ENCODE measurements at places on chromosomes 5 and 9.

DNA sequence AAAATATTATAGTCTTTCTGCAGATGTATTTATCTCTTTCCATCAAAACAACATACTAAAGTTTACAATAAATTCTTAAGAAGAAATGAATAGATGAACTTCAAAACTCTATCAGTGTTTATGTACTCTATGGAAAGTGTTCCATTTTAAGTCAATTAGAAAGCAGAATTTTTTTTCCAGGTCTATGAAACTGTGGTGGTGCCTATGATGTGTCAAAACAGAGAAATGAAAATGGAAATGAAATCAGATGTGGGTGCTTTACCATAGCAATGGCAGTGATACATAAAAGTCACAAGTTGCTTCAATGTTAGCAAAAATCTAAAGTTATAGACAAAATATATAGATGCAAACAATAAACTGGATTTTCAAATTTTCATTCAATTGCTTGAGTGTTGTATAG, 97.3 kb downstream of the PTCH1 start:
- no peak for DNase-seq

GRCh38 chr9:13648676-13649075, 369.2 kb upstream of the MPDZ start:
- DNase-seq = no peak

GRCh38 chr5:123451047-123451446, 27.8 kb upstream of the CEP120 start:
- no peak for DNase-seq

DNA sequence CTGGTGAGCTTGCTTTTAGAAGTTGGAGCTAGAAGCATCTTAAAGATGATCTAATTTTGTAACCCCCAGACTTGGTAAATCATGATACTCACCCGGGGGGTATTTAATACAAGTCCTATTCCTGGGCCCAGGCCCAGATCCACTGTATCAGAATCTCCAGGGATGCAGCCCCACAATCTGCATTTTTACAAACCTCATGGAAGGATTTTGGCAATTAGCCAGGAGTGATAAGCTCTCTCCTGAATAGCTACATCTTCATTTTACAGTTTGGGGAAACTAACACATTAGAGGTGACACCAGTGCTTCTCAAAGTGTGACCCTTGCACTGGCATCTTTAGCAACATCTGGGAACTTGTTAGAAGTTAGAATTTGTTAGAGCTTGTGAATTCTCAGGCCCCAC, 31.2 kb upstream of the OTP start:
- DNase-seq = no peak

- no peak for DNase-seq
Observed at GRCh38 chr9:131302244-131303075, 12.9 kb downstream of the PLPP7 start.

DNA sequence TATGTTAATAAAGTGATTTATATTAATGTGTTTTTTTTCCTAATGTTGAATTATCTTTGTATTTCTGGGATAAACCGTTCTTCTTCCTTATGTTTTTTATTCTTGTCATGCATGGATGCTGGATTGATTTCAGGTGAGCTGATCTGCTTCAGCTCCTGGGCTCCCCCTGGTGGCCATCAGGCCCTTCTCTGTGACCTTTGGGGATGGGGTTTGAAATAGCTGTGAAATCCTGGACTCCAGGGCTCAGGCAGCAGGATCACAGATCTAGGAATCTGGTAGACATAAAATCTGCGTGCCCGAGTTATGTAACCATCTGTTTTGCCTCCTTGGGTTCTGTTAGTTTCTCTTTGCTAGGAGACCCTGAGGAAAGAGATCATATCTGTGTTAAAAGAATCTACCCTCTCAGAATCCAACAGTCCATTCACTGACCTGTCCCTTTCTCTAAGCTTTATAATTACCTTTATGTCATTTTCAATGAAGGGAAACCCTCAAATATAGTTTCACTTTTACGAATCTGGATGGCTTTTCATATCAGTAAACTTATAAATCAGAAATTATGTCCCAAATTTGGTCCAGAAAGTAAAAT, 12.2 kb upstream of the OR13J1 start:
- DNase-seq = peak; percentile 72

GRCh38 chr5:128673411-128673957, 135.4 kb upstream of the FBN2 start:
- no peak for DNase-seq

- no peak for DNase-seq
Observed at GRCh38 chr9:14346811-14347405, 33.0 kb upstream of the NFIB start.

GRCh38 chr5:38443390-38443789, 113.1 kb downstream of the LIFR start:
- no peak for DNase-seq

GRCh38 chr5:142984011-142984410, 213.8 kb downstream of the ARHGAP26 start:
- DNase-seq = no peak

DNA sequence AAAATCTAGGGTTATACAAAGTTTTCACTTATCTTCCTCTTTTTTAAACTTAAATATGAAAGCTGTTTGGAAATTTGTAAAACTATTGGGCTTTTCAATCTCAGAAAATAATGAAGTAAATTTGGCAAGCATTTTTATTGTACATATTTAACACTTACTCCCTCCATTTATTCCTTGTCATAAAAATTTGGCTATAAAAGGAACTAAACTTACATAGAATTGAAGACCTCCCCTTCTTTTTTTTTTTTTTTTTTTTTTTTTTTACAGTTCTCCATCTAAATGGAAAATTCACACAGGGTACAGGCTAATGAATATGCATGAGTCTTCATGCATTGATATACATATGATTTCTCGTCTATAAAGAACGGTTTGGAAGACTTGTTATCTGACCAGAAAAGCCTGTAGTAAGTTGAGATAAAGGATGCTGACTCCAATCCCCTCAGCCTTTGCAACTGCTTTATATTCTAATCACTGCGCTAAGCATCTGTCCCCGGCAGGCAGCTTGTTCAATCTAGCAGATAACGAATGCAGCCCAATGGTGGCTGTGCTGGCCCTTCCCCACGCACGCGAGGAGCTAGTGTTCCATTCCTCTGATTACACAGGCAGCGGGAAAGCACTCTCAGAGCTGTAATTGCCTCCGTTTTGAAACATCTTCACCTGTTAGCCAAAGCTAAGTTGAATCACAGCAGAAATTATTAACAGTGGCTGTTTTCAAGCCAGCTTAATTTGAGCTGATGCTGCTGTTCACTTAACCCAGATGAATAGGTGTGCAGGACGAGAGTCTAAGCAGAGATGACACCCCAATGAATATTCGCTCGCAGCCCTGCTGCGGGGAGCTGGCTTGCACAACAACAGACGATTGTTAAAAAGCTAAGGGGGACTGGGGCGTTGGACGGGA, 453.8 kb upstream of the ZNF608 start:
- no peak for DNase-seq

GRCh38 chr9:126671381-126671831, 57.7 kb downstream of the LMX1B start:
- DNase-seq = no peak

DNA sequence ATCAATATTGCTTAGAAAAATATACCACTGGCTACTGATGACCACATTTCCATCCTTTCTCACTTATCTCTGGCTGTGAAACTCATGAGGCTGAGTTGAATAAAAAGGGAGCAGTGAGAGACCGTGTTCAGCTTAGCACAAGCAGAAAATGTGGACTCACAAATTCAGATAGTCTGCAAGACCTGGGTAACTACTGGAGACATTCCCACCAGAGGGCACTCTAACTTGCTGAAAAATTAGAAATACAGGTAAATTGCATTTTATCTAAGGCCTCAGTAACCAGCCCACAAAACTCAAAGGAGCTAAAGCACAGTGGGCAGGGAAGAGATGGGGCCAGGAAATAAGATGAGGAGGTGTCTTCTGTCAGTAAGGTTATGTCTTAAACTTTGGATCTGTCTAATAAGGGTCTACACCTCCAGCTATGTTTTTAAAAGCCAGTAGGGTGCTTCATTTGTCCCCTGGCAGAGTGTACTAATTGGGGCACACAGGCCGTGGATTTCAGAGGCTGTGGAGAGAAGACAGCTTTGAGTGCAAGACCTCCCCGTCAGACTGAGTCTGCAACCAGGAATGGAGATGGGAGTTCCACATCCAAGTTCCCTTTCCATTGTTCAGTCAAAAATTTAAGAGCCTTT, 8.7 kb upstream of the NDUFB6 start:
- DNase-seq = no peak

GRCh38 chr5:15386122-15386521, 113.9 kb upstream of the FBXL7 start:
- DNase-seq = no peak

DNA sequence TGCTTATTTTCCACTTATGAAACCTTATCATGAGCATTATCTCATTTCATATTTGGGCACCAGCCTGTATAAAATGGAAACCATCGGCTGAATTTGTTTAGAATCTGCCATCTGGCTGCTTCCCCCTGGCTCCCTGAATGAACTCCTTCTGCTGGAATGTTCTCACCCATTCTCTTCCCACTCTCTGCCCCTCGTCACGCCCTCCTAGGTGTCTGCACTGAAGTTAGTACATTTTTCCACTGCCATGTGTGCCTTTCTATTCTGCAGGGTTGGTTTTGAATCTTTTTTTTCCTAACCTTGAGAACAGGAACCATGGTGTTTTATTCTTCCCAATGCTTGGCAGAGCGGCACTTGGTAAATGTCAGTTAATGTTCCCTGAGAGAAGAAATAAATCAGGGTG, 359.7 kb downstream of the MLLT3 start:
- DNase-seq = no peak

- no peak for DNase-seq
Observed at GRCh38 chr5:135323227-135323626, 75.8 kb downstream of the MACROH2A1 start.

- DNase-seq = no peak
Observed at GRCh38 chr9:26801772-26802171, 90.8 kb downstream of the CAAP1 start.

GRCh38 chr9:112849363-112849922, 41.2 kb downstream of the SLC46A2 start:
- peak; percentile 5 for DNase-seq

GRCh38 chr5:112183103-112183711, 235.9 kb downstream of the EPB41L4A start:
- DNase-seq = no peak

DNA sequence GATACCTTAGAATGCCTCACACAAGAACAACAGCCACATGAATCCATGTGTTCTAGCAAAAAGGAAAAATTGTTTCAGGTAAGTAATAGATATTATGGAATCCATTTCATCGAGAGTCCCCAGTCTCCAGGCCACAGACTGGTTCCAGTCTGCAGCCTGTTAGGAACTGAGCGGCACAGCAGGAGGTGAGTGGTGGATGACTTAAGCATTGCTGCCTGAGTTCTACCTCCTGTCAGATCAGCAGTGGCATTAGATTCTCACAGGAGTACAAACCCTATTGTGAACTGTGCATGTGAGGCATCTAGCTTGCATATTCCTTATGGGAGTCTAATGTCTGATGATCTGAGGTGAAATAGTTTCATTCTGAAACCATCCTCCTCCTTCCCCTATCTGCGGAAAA, 207.0 kb downstream of the CSNK1G3 start:
- DNase-seq = no peak

GRCh38 chr5:28737222-28737621, 1698.8 kb upstream of the CDH9 start:
- no peak for DNase-seq

DNA sequence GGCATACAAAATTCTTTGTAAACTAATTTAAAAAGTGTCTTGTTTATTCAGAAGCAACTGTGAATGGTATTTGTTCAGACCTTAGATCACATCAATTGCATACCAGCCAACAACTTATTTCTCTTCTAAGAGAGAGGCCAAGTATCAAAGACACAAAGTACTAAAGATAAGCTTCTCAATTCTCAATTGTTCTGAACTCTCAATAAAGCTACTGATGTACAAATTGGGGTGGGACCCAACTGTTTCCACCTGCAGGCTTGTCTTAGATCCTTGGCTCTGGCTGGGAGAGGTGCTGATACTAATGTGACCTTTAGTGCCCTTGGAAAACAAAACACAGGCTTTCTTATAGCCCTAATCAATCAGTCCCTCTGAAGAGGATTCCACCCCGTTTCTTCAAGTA, 22.1 kb downstream of the XRCC4 start:
- no peak for DNase-seq

GRCh38 chr9:80952363-80952922, 736.9 kb downstream of the TLE1 start:
- DNase-seq = no peak

DNA sequence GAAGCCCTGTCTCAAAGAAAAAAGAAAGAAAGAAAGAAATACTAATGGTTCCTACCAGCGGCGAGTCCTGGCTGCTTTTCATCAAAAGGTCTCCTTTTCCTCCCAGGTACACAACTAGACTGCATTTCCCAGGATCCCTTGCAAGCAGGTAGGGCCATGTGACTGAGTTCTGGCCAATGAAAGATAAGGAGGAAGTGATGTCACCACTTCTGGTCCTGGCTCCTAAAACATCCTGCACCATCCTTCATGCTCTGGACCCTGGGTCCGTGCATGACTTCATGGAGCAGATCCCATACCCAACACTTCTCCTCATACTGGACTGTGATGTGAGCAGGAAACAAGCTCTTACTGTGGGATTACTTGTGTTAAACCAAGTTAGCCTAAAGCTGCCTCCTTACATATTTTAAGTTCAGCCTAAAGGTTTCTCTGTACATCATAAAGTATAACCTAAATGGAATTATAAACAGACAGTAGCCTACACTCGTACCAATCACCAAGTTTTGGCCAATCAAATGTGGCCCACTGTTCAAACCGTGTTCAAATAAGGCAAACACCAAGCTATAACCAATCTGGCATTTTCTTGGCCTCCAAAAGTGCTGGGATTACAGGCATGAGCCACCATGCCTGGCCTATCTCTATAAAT, 30.2 kb upstream of the FUBP3 start:
- no peak for DNase-seq

DNA sequence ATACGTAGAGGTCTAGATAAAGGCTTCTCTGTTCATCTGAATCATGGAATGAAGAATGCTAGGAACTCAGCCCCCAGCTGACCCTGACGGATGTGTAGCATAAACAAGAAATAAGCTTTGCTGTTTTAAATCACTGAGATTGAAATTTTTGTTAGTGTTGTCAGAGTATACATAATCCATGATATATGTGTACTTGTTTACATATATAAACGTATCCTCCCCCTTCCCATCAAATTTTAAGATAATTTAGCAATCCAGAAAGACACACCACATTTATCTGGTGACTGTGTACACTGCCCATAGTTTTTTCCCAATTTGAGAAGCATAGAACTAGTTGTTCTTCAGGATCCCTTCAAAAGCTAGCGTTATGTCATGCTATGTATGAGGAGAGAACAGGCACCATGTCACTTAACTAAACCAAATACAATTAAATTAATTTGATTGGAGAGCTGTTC, 80.8 kb upstream of the OSMR start:
- DNase-seq = no peak

- no peak for DNase-seq
Observed at GRCh38 chr9:36738318-36738976, 165.8 kb downstream of the MELK start.

GRCh38 chr5:181217111-181217802, 5.8 kb upstream of the TRIM41 start:
- DNase-seq = no peak
